ENCODE measurements at places on chromosomes 5 and 9.

- DNase-seq = peak; percentile 2
Measured at GRCh38 chr9:4630836-4631235, 31.3 kb upstream of the PLPP6 start.

DNA sequence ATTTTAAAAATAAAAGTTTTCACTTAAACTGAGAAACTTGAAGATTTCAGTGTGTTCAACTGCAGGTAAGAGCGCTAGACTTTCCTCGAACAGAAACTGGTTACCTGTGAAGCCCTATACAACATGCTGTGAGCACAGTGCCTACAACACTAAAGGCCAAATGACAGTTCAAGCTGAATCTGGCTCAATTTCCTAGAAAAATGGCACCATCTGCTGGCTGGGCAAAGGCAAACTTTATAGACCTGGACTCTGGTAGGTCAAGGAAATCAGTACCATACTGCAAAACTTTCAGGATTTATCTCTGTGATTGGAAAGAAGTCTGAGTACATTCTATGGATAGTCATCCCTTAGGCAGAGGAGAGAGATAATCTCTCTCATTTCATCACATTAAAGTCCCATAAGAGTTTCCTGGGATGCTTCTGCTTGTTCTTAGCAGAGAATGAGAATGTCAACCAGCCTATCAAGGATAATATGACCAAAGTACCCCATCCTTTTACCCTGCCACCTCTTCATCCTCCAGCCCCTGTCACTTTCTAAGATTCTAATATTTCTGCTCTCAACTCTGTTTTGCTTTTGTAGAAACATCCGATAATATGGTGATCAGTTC, 31.8 kb upstream of the FOXB2 start:
- peak; percentile 71 for DNase-seq

DNA sequence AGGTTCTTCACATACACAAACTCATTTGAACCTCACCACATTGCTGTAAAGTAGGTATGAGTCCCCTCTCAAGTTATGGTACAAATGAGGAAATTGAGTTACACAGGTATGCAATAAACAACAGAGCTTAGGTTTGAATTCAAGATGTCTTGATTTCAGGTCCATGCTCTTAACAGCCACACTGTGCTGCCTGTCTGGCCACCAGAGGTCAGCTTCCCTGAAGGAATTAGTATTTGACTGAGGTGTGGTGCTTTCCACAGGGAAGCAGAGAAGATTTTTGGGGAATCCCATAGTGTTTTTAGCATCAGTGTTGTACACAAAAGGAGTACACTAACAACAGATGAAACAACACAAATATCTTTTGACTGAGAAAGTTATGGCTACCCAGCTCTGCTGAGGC, 94.4 kb upstream of the ITGA1 start:
- peak; percentile 49 for DNase-seq

DNA sequence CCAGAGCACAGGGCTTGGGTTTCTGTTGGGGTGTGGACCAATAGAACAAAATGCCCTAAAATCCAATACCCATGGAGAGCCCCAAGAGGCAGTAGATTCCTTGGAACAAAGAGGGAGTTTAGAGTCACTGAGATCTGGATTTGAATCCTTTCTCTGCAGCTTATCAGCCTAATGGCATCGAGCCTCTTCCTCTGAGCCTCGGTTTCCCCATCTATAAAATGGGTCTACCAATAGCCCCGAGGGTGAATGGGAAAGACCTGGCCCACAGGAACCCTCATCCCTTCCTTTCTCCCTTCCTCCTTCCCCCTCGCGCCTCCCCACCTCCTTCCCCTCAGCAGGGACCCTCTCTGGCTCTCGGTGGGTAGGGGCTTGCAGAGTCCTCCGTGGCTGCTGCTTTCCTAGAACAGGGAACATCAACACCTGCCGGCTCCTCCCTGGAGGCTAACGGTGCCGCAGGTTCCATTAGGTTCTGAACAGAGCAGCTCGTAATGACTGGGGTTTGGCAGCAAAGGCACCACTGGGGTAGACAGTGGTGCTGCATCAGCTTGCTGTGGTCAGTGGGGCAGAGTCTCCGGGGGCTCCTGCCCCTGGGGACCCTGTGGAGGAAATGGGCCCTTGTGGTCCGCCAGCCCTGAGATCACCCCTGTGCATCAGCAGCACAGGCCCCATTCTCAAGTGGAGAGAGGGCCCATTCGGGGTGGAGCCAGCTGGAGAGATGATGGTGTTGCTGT, 40.3 kb downstream of the NEK6 start:
- DNase-seq = no peak

DNA sequence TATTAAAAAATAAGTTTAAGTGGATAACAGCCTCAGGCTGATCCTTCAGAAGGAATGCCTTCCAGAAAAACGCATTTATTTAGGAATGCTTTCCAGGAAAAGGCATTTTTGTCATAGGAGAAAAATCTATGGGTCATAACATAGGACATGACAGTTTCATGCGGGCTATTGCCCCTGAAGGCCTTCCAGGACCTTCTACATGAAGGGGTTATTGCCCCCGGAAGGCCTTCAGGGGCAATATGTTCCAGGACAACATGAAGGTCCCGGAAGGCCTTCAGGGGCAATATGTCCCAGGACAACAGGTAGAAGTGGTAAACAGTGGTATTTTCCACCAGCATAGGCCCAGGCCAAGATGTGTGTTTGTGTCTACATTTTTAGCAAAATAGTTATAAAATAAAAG, 191.3 kb upstream of the RASA1 start:
- DNase-seq = no peak

- no peak for DNase-seq
Measured at GRCh38 chr5:5005353-5005752, 134.8 kb upstream of the ADAMTS16 start.

DNA sequence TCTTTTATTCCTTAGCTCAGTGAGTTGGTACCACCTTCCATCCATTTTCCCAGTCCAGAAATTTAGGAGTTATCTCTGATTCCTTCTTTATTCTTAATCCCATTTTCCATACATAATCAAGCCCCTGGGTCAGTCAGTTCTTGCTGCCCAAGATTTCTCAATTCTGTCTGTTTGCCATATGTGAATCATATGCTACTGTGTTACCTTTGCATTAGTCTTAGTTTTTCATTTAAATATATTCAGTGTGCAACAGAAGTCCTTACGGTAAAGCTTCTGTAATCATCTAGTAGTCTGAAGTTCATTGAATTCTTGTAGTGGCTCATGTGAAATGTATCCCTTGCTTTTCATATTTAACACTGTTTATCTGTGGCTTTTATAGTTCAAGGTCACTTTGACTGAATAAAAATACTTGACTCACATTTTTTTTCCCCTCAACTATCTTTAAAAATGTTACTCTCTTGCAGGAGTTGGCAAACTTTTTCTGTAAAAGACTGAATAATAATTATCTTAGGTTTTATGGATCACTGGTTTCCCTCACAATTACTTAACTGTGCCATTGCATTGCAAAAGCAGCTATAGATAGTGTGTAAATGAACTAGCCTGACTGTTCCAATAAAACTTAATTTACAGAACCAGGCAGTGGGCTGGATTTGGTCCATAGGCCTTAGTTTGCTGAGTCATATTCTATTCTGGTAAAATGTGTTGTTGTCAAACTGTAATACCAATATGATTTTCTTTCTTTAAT, 6.9 kb downstream of the KIAA1958 start:
- DNase-seq = peak; percentile 25

DNA sequence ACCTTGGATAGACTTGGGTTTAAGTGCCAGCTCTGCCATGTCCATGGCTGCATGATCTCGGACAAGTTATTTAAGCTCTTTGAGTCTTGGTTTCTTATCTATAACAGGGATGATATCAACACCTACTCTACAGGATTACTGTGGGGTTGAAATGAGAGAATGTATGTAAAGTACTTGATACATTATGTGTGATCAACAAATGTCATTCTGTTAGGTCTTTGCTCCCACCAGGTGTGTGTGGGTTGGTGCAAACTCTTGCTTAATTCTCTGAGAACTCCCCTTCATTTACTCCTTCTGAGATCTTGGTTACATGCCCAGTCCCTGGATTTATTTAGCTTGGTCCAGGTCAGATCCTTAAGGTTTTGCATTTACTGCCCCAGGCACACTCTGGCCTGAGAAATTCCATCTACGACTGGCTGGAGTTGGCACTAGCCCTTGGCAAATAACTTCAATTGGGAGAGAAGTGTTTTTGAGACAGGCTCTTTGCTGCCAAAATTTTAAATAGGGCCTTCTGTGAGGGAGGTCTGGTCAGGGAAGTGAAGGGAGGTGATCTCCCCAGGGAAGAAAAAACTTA, 63.5 kb upstream of the KLF9 start:
- DNase-seq = no peak

DNA sequence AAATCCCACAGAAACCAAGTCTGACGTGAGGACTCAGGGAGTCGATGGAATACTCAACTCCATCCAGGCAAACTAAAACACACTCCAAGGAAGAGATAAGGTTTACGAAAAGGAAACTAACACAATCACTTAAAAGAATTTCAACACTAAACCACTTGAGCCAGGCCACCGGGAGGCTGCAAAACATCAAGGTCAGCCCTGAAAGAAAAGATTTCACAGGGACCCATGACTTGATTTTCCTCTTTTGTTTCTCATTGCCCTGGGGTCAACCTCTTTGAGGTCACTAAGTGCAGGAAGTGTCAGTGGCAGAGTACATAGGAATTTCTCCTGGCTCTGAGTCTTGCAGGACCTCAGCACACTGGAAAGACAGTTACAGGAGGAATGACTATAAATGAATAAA, 77.8 kb upstream of the TARS1 start:
- DNase-seq = peak; percentile 51

DNA sequence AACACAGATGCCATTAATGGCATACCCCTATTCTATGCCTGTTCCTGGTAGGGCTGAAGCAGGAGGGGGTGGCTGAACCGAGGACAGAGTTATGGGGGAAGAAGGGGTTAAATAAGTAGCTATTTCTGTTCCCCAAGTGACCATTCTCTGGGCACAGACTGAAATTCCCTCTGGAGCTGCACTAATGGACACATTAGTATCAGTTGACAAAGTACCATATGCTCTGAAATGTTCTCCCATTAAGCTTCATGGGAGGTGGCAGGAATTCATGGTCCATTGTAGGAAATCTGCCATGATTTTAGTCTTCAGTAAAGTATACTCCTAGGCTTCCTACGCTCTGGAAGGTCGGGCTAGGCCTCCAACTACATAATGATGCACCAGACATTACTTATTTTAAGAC, 10.5 kb upstream of the FRMPD1 start:
- no peak for DNase-seq

DNA sequence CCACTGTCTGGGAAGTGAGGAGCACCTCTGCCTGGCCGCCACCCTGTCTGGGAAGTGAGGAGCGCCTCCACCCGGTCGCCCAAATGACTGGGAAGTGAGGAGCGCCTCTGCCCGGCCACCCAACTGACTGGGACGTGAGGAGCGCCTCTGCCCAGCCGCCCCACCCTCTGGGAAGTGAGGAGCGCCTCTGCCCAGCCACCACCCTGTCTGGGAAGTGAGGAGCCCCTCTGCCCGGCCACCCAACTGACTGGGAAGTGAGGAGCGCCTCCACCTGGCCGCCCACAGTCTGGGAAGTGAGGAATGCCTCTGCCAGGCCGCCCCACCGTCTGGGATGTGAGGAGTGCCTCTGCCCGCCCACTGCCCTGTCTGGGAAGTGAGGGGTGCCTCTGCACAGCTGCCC, 32.9 kb downstream of the SAXO1 start:
- no peak for DNase-seq

- no peak for DNase-seq
Measured at GRCh38 chr9:91816356-91816755, 133.7 kb downstream of the ROR2 start.

DNA sequence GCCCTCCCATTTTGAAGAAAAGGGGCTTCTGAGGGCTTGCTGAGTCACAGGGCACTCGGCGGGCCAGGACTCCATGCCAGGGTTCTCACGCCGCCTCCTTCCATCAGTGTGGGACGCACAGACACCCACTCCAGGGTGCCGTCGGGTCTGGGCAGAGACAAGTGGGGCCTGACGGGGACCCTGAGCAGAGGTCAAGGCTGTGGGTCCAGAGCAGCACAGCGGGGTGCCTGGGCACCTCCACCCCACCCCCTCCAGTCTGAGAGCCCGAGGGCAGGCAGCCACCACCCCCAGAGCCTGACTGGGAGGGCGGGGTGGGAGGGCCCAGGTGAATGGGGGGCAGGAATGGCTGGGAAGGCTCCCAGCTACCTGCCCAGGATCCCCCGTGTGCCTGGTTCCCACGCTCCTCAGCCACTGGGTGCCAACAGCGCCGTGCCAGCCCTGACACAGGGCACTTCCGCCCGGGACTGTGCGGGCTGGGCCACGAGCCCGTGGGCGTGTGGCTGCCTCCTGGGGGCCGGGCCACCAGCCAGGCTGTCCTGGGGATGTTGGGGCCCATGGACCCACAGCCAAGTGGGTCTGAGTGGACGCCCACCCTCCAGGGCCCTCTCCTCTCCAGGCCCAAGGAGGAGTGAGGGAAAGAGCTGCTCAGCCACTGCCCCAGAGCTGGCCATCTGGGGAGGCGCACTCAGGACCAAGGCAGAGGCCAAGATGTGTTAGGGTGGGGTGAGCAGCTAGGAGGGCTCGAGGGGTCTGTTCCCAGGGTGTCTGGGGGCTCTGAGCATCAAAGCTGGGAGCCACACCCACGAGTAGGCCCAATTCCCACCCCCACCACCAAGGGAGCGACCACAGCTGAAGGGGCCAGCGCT, 10.1 kb upstream of the NRARP start:
- no peak for DNase-seq

Data from fibroblast of mammary gland (primary cell).